Activated naive CD8-positive, alpha-beta T cell treated with anti-CD3 and anti-CD28 coated beads for 36 hours (primary cell): ENCODE measurements at places on chromosomes 12 and 14. TPM values are rescaled to one million over a fixed set of nuclear protein-coding genes. Genes with fewer than 3 reads are reported as not detected.

DNA sequence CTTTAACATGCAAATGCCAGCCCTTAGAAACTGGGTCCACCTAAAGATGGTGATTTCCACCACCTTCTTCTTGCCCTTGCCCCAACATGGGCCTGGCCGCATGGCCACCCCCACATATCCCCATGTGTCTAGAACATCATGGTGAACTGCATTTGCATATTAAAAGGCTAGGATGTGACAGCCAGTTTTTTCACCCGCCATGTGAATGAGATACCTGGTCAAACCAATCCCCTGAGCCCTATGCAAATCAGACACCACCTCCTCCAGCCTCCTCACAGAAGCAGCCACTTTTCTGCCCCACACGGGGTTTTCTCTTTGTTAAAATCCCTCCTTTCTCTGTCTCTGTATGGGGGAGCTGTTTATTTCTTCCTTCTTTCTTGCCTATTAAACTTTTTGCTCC is 1322.5 kb downstream of the FSCB start:
- no peaks in the 10 kb centered on the region for H3K36me3 ChIP-seq
- H3K4me1 ChIP-seq: no peaks in the 10 kb centered on the region
- DNase-seq: no peak
- no peak overlapping the region for H3K27ac ChIP-seq

DNA sequence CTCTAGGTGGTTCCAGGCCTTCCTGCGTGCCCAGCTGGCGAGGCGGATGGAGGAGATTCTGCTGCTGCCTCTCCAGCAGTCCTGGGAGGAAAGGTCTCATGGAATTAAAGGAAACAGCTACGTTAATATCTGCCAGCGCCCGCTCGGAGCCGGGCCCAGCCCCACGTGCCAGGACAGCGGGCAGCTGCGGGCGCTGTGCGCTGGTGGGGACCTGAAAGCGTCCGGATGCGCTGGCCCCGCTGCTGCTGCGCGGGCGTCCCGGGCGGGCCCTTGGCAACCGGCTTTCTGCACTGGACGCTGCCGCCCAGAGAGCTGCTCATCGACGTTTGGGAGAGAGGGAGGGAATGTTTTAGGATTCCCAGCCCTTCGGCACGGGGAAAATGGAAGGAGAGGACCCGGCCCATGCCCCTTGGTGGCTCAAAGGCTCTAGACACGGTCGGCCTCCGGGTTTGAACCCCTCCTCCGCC is 8.6 kb upstream of the DYNC1H1 start:
- H3K27me3 ChIP-seq: no peaks in the 10 kb centered on the region
- H3K4me3 ChIP-seq: no peak overlapping the region
- no peaks in the 10 kb centered on the region for H3K36me3 ChIP-seq
- H3K27ac ChIP-seq: no peak overlapping the region
- peaks cover 2% of the 10 kb centered on the region for H3K4me1 ChIP-seq

- H3K36me3 ChIP-seq: no peaks in the 10 kb centered on the region
- H3K27me3 ChIP-seq: peaks cover 3% of the 10 kb centered on the region
- DNase-seq: no peak
- H3K4me3 ChIP-seq: no peak overlapping the region
Observed at GRCh38 chr12:87171356-87171755, 857.8 kb downstream of the C12orf50 start.

GRCh38 chr14:99981806-99982205 is 83.4 kb upstream of the EVL start:
- no peak overlapping the region for H3K27ac ChIP-seq
- H3K4me3 ChIP-seq: no peak overlapping the region
- no peak for DNase-seq
- H3K36me3 ChIP-seq: no peaks in the 10 kb centered on the region
- H3K27me3 ChIP-seq: no peaks in the 10 kb centered on the region
- H3K4me1 ChIP-seq: peaks cover 18% of the 10 kb centered on the region

GRCh38 chr14:50762001-50762930 is 68.7 kb downstream of the NIN start:
- peak overlapping the region; percentile 85 for H3K27ac ChIP-seq
- peaks cover 51% of the 10 kb centered on the region for H3K36me3 ChIP-seq
- peaks cover 25% of the 10 kb centered on the region for H3K4me1 ChIP-seq
- peak; percentile 60 for DNase-seq
- H3K4me3 ChIP-seq: no peak overlapping the region
- H3K27me3 ChIP-seq: no peaks in the 10 kb centered on the region

GRCh38 chr14:89138846-89139245 is 278.2 kb downstream of the FOXN3 start:
- peaks cover 3% of the 10 kb centered on the region for H3K27me3 ChIP-seq
- no peak overlapping the region for H3K27ac ChIP-seq
- H3K4me3 ChIP-seq: no peak overlapping the region
- H3K36me3 ChIP-seq: no peaks in the 10 kb centered on the region
- no peaks in the 10 kb centered on the region for H3K4me1 ChIP-seq

DNA sequence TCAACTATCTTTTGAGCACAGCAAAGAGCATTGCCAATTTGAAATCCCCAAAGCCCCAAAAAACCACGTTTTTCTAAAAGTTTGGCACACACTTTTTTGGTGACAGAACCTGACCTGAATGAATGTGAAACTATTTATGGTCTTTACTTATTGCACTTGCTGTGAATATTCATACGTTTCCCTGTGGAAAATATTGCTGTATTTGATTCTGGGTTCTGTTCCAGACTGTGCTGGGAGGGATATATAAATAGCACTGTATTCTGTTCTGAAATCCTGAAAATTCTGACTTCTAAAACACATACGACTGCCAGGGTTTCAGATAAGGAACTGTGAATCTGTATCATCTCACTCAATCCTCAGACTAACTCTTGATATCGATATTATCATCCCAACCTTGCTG is 35.1 kb downstream of the NR1H4 start:
- peaks cover 3% of the 10 kb centered on the region for H3K27me3 ChIP-seq
- no peaks in the 10 kb centered on the region for H3K4me1 ChIP-seq
- no peak overlapping the region for H3K27ac ChIP-seq
- H3K36me3 ChIP-seq: no peaks in the 10 kb centered on the region
- DNase-seq: no peak
- no peak overlapping the region for H3K4me3 ChIP-seq

GRCh38 chr12:49970658-49971057 is 2.1 kb upstream of the AQP6 start:
- no peaks in the 10 kb centered on the region for H3K36me3 ChIP-seq
- peaks cover 16% of the 10 kb centered on the region for H3K27me3 ChIP-seq
- no peak overlapping the region for H3K4me3 ChIP-seq
- no peaks in the 10 kb centered on the region for H3K4me1 ChIP-seq
- DNase-seq: no peak

GRCh38 chr14:48900565-48900964 is 685.6 kb downstream of the RPS29 start:
- no peaks in the 10 kb centered on the region for H3K36me3 ChIP-seq
- DNase-seq: no peak
- no peaks in the 10 kb centered on the region for H3K27me3 ChIP-seq

DNA sequence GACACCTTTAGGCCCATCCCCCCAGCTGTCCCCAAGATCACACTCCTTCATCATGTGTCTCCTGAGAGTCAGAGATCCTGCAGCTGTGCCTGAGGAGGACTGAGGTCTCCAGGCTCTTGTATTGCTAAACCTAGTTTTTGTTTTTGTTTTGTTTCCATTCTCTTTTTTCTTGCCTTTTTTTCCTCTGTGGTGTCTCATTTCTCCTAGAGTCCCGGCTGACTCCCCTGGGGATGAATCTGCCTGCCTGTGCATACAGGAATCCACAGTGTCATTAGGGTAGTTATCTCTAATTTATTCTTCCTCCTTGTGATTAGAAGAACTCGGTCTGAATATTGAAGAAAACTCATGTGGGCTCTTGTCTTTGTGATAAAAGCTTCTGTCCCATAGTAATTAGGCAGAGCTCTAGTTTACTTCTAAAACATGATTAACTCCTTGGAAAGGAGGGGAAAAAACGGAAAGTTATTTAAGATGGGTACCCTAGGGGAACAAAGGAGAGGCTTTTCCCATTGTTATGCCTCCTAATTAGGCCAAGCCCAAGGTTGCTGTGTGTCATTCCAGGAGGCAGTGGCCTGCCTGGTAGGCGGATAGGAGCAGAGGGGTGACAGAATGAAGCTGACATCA is 343.2 kb downstream of the ZFP36L1 start:
- peaks cover 8% of the 10 kb centered on the region for H3K4me1 ChIP-seq
- no peak for DNase-seq
- no peak overlapping the region for H3K27ac ChIP-seq
- peaks cover 8% of the 10 kb centered on the region for H3K36me3 ChIP-seq

GRCh38 chr12:111076611-111077451 is 156.5 kb upstream of the MYL2 start:
- DNase-seq: no peak
- peaks cover 6% of the 10 kb centered on the region for H3K4me1 ChIP-seq
- H3K27ac ChIP-seq: no peak overlapping the region

DNA sequence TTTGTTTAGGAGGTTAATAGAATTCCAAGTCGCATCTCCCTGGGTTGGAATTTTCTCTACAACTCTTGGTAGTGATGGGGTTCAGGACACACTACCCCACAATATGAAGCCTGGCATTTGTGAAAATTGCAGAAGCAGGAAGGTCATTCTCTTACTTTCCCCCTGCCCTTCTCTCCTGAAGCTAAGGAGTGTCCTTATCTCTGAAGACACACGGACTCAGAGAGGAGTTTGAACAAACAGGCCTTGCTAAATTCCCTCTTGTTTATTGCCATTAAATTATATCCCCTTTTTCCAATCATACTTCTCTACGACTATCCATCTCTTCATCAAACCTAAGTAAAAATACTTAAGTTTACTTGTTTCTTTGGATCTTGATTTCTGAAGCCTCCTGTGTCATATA is 443.0 kb downstream of the RAD51B start:
- H3K27me3 ChIP-seq: no peaks in the 10 kb centered on the region
- peaks cover 59% of the 10 kb centered on the region for H3K4me1 ChIP-seq
- H3K27ac ChIP-seq: no peak overlapping the region
- H3K36me3 ChIP-seq: peaks cover 5% of the 10 kb centered on the region
- no peak for DNase-seq

DNA sequence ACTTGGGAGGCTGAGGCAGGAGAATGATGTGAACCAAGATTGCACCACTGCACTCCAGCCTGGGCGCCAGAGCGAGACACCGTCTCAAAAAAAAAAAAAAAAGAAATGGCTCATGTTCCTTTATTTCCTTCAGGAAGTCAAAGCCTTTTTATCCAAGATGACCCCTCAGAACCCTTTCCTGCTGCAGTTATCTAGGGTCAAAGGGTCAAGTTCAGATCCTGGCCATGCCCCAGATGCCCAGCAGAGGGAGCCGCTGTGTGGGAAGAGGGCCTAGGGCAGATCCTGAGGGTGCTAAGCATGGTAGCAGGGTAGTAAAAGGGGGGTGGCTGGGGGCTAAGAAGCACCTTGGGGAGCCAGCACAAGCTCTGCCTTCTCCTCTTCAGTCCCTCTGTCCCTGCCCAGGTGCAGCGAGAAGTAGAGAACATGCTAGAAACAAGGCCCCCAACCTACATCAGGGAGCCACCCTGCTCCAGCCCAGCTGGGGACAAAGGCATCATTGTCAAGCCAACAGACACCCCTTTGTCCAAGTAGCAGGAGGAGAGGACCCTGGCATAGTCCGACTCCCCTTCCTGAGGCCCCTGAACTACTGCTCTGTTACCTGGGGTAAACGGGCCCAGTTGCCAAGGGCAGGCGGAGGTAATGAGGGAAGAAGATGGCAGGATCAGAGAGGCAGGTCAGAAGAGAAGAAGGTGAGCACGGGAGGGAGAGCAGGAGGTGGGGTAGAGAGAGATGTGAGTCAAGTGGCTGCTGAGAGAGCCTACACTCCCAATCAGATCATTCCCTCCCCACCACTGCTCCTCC is 6.5 kb downstream of the NFE2 start:
- H3K36me3 ChIP-seq: no peaks in the 10 kb centered on the region
- DNase-seq: peak; percentile 52
- no peaks in the 10 kb centered on the region for H3K4me1 ChIP-seq
- no peak overlapping the region for H3K4me3 ChIP-seq

- no peak overlapping the region for H3K4me3 ChIP-seq
- no peaks in the 10 kb centered on the region for H3K27me3 ChIP-seq
- DNase-seq: no peak
- H3K36me3 ChIP-seq: no peaks in the 10 kb centered on the region
- H3K4me1 ChIP-seq: peaks cover 2% of the 10 kb centered on the region
- no peak overlapping the region for H3K27ac ChIP-seq
Observed at GRCh38 chr14:75460394-75460793, 32.6 kb downstream of the JDP2 start.

The GDF3 gene
- total RNA-seq: not detected

DNA sequence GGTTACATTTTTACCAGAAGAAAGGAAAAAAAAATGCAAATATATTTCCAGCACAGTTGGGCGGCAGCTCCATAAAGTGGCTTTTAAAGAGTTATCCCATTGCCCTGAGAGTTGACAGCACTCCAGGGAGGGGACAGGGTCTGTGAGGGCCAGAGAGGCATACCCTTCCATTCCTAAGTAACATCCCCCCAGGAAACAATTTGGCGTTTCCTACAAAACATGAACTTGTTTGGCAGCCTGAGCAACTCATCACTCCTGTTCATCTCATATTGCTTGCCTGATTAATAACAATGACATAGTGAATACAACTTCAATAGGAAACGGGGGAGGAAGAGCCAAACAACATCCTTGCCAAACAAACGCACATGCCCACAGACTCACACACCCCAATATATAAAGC is 23.3 kb downstream of the TC2N start:
- no peaks in the 10 kb centered on the region for H3K27me3 ChIP-seq
- no peak for DNase-seq
- H3K4me1 ChIP-seq: peaks cover 28% of the 10 kb centered on the region
- no peak overlapping the region for H3K27ac ChIP-seq
- H3K36me3 ChIP-seq: peaks cover 4% of the 10 kb centered on the region

GRCh38 chr12:19423166-19423930 is 15.9 kb upstream of the AEBP2 start:
- no peaks in the 10 kb centered on the region for H3K36me3 ChIP-seq
- H3K4me3 ChIP-seq: no peak overlapping the region
- no peaks in the 10 kb centered on the region for H3K27me3 ChIP-seq
- no peak overlapping the region for H3K27ac ChIP-seq

The GRIP1 gene
- 3.4 TPM for total RNA-seq

DNA sequence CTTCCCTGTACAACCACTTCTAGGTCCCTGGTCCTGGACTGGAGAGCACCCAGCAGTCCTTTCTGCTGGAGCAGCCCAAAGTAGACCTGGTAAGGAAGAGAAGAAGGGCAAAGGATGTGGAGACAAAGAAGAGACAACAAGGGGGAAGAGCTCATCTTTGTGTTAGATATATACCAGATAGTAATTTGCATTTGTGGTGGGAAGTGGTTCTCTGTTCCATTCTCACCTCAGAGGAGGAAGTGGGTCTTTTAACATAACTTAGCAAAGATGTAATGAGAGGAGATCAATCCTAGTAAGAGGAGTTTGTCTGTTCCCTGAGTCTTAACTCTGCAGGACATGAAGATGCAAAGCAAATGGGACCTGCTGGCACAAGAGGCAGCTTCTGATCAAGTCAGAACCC is 8.0 kb downstream of the CCDC198 start:
- no peaks in the 10 kb centered on the region for H3K36me3 ChIP-seq
- no peaks in the 10 kb centered on the region for H3K4me1 ChIP-seq
- H3K4me3 ChIP-seq: no peak overlapping the region
- no peaks in the 10 kb centered on the region for H3K27me3 ChIP-seq

DNA sequence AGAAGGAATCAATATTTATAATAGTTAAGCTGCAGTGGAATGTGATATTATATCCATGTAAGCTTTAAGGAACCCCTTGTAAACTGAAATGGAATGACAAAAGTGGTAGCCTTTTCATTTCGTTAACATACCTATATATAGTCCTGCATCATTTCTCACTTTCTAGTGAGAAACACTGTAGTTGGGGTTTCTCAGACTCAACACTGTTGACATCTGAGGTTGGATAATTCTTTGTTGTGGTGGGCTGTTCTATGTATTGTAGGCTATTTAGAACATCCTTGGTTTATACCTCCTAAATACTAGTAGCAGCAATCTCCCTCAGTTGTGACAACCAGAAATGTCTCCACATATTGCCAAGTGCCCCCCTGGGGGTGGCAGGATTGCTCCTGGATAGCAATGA is 79.1 kb downstream of the RAD52 start:
- no peak overlapping the region for H3K27ac ChIP-seq
- H3K4me1 ChIP-seq: peaks cover 22% of the 10 kb centered on the region
- no peak for DNase-seq
- H3K27me3 ChIP-seq: no peaks in the 10 kb centered on the region
- H3K4me3 ChIP-seq: no peak overlapping the region
- peaks cover 9% of the 10 kb centered on the region for H3K36me3 ChIP-seq
